ENCODE measurements at places on chromosomes 2 and 18.
A peak's percentile ranks its signal among the peaks of the same experiment; 100 is the strongest.

GRCh38 chr2:190984595-190984994 is 29.4 kb downstream of the STAT1 start:
- DNase-seq: no peak

DNA sequence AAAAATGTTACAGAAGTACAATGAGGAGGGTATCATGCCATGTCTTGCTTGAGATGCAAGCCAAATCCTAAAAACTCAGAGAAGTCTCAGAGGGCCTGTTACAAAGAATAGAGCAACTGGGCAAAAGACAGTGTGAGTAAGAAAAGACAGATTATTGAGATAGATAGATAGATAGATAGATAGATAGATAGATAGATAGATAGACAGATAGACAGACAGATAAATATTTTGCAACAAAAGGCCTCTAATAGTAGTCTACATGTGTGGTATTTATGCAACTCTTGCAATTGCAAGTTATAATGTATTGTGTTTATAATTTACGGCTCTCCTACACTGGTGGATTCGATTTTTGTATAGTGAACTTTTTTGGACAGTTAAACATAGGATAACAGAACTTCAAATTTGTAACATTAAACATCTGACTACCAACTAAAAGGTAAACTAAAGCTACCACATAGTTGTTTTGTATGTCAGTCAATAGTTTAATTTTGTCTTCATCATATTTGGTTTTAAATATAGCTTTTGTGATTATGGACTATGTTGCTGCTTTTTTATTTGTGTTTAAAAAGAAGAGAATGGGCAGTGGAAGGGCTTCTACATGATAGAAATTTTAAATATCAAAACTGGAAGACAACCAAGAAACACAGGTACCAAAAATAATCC is 740.7 kb upstream of the LRRTM4 start:
- no peak for DNase-seq

DNA sequence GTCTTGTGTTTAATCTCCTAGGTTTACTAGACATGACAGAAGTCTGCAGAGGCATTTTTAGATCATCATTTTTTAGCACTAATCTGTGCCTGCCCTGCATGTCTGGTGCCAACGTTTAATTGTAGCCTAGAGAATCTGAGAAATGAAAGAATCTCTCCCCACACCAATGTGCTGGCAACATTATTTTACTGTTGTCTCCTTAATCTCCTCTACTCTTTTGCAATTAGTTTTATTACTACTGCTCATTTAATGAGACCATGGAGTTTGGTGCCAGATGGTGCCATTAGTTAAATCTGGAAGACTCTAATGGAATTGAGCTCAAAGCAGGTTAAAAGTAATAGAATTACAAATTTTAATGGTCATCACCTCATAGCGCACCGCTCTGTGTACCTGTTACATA is 4.0 kb upstream of the SPP2 start:
- DNase-seq: no peak

DNA sequence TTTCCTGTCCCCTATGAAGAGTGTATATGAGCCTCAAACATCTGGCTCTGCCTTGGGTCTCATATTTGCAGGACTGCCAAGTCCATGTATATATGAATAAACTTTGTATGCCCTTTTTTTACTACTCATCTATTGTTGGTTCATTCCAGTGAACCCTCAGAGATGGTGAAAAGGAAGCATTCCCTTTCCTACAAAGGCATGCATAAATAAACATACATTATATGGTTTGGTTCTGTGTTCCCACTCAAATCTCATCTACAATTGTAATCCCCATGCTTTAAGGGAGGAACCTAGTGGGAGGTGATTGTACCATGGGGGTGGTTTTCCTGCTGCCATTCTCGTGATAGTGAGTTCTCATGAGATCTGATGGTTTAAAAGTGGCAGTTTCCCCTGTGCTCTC is 534.2 kb downstream of the SPAG16 start:
- DNase-seq: no peak

GRCh38 chr2:146540271-146540932 is 1304.4 kb upstream of the ACVR2A start:
- no peak for DNase-seq

- DNase-seq: no peak
Observed at GRCh38 chr2:35963824-35964223, 391.8 kb upstream of the CRIM1 start.

GRCh38 chr2:33559328-33559727 is 39.8 kb downstream of the FAM98A start:
- DNase-seq: no peak

DNA sequence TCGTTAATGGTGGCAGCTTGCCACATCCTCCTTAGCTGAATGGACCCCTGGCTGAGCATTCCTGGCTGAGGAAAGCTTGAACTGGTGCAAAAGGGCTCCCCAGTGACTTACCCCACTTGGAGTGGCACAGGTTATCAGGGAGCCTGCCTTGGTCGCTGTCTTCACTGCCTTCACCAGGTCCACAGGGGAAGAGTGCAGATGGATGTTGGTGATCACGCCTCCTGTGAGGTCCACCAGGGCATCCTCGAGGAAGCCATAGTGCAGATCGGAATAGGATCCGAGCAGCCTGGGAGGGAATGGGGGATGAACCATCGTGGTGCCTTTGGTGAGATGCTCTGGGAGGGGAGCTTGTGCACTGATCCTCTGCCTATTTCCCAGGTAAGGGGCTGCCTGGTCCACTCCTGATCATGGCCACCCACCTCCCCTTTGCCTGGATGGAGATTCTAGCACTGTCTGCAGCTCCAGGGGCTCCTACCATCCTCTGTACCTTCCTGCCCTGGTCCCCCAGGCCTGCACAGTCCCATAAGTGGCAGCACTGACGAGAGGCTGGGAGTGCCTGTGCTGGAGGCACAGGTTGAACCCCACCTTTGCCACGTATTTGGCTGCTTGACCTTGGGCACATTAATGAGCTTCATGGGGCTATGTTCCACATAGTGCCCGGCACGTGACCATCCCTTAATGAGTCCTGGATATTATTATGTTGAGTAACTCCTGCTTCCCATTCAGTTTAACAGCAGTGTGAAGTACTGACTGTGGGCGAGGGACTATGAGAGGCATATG is 43.0 kb downstream of the CAPN13 start:
- DNase-seq: no peak

DNA sequence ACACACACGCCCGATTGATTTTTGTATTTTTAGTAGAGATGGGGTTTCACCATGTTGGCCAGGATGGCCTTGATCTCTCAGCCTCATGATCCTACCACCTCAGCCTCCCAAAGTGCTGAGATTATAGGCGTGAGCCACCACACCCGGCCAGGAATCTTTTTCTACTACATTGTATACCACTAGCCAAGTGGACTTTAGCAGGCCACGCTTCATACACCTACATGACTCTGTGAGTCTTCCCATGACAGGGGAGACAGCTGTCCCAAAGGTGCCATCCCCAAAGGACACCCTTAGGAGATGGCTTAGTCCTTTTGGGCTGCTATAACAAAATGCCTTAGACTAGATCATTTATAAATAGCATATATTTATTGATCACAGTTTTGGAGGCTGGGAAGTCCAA is 32.8 kb downstream of the ERMN start:
- DNase-seq: no peak

DNA sequence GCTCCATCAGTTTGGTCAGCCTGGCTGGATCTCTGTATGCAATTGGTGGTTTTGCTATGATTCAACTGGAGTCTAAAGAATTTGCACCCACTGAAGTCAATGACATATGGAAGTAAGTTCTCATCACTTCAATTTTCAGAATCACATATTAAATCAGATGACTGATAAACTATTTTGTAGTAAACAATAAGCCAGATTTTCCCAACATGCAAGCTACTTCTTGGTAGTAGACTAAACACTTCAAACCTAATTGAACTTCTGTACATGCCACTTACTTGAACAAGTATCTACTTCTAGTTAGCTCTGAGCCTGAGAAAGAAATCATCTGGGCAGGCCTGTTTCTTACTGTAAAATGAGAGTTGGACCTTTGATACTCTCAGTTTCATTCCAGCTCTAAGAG is 11.4 kb downstream of the KLHL41 start:
- DNase-seq: no peak

DNA sequence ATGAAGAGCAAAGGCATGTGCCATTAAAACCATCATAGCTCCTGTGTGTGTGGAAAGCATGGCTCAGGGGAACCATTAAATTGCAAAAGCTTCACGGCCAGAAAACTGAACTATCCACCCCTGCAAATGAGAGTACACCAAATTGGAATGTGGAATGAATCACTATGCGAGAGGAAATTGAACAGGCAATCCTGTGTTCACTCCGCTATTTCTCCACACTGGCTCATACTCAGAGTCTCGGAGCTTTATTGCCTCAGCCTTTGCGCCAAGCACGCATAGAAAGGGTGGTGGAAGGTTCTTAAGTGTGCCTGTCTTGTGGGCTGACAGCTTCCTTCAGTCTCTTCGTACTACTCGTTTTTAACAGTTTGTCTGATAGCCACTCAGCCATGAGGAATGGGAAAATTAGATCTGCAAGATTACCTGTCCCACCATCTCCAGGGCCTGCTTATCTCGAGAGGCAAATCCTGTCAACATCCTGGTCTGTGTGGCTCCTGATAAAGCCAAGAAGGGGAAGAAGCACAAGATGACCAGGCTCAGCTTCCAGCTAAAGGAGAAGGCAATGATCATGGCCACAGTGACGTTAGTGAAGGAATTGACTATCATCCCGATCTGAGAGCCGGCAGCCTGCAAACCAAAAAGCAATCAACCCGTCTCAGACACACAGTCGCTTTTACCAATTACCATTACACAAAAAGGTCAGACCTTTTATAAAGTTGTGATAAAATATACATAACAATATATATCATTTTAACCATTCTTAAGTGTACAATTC is 34.9 kb downstream of the G6PC2 start:
- peak; percentile 68 for DNase-seq

- DNase-seq: peak; percentile 12
Observed at GRCh38 chr2:58101500-58101899, 54.9 kb downstream of the VRK2 start.

- peak; percentile 94 for DNase-seq
Observed at GRCh38 chr2:174778085-174778981, 14.1 kb upstream of the CHRNA1 start.

DNA sequence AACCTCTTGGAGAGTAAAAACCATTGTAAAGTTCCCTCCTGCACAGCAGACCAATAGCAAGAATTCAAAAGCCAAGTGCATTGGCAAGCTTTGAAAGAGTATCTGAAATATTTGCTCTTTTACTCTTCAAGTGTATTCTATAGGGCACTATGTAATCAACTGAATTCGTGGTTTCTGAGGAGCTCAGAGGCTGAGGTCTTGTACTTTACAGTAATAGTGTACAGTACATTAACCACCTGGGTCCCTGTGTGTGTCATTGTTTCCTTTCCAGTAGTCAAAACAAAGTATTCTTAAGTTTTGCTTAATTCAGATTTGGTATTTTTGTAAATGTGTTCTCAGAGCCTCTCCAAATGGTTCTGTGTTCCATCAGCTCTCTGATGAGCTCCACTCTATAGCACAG is 769.7 kb downstream of the LRRTM4 start:
- no peak for DNase-seq

DNA sequence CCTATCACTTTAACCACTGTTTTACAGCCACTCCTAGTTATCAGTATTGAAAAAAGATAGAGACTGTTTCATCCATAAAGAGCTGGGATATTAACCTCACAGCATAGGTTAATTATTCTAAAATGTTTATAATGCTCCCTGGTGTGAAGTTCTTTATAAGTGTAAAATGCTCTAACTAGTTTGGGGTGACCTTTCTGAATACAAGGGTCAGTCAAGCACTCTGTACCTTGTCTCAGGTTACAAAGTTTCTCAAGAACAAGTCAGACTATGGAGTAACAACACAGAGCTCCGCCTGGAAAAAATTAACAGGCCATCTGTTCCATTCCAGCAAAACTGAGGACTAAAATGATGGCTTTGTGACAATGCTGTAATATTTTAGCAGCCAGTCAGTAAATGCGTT is 107.4 kb downstream of the NOL4 start:
- no peak for DNase-seq

- no peak for DNase-seq
Observed at GRCh38 chr2:225097035-225097434, 54.8 kb upstream of the DOCK10 start.

GRCh38 chr18:11500153-11501122 is 109.0 kb upstream of the SLC35G4 start:
- no peak for DNase-seq

GRCh38 chr2:29240601-29241000 is 125.4 kb downstream of the CLIP4 start:
- no peak for DNase-seq

- no peak for DNase-seq
Observed at GRCh38 chr2:152441961-152442360, 107.0 kb downstream of the FMNL2 start.

GRCh38 chr18:48975817-48976649 is 25.3 kb upstream of the SMAD7 start:
- peak; percentile 52 for DNase-seq

DNA sequence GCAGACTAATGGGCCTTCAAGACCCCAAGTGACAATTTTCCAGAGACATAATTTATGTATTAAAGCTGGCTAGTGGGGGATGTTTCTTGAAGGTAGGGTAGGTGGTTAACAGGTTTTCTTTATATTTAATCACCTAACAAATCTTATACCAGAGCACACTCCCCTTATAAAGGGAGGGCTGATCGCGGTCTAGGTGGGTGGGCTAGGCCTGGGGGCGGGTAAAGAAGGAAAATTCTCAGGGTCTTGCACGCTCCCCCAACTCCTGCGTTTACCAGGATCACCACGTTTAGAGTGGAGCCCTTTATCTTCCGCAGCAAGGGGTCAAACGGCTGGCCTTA is 19.9 kb upstream of the CXXC1 start:
- DNase-seq: no peak

DNA sequence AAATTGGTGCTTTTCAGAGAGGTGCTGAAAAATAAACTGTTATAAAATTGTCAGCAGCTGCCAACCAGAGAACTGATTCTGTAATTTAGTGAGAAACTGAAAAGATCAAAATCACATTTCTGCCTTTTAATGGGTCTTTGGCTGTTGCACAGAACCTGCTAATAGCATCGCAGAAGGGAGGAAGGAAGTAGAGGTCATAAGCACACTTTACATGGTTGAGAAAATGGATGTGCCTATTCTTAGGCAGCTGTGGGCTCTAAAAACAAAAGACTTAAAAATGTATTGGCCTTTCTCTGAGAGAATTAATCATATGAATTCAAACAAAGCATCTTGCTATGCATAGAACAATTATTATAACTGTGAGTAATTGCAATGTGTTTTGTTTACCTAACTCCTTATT is 1186.9 kb downstream of the DSC3 start:
- no peak for DNase-seq

DNA sequence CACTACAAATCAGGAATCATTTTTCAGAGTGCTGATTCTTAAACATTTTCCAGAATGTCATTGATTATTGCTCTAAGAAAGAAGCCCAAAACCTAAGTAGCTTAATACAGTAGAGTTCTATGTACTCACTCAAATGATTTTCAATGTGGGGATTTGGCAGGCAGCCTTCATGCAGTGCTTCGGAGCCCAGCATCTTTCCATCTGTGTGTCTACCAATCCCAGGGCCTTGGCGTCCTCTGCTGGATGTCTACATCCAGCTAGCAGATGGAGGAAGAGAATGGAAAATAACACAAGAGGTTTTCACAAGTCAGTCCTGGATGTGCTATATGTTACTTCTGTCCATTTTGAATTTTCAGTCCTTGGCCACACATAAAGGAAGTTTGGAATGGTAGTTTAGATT is 151.8 kb downstream of the RDH14 start:
- DNase-seq: no peak

All from suppressor macrophage treated with lipopolysaccharide for 4 hours (primary cell).